ENCODE measurements at places on chromosomes 11 and 22.

- DNase-seq: no peak
These were observed 42.9 kb upstream of the ARHGAP32 start for GRCh38 chr11:129234978-129235377.

DNA sequence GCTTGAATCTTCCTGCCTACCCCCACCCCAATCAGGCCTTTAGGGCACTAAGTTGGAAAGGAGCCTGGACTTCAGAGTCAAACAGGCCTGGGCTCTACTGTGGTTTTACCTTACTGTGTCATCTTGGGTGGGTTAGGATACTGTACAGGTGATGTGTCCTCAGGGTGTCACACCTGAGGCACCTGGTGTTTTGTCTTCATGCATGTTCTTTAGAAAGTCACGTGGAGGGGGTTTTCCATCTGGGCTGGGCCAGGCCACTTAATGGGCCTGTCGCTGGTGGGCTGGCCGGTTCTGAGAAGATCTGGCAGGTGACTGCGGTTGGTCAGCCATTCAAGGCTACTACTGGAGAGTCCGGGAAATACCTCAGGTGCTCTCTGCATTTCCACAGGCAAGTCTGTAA is 92.6 kb downstream of the SWAP70 start:
- DNase-seq: no peak

DNA sequence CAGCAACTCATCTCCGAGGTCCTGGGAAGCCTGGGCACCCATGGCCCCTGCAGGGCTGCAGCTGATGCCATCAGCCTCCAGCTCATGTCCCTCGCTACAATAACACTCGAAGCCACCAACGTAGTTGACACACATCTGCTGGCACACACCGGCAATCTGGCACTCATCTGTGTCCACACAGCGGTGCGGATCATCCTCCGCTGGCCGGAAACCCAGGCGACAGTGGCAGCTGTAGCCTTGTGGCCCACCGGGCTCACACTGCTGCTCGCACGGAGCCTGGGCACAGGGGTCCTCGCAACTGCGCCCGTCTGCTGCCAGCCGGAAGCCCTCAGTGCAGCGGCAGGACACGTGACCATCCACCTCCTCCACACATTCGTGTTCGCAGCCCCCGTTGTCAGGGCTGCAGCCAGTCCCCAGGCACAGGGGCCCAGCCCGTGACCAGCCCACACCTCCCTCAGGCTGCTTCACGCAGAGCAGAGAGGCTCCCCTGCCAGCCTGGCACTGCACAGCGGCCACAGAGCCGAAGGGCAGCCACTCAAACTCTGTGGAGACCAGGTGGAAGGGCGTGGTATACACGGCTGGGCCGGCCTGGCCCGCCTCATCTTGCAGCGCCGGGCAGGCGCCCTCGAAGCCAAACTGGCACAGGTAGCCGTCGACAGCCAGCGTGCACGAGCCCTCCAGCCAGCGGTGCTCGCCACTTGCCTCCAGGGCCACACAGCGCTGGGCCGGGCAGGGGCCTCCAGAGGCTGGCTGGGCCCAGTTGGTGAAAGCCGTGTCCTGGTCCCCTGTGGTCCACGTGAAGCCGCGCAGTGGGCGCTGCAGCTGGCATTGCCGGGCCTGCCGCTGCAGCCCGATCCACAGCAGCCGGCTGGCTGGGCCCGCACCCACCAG is 678 bp downstream of the CD248 start:
- no peak for DNase-seq

DNA sequence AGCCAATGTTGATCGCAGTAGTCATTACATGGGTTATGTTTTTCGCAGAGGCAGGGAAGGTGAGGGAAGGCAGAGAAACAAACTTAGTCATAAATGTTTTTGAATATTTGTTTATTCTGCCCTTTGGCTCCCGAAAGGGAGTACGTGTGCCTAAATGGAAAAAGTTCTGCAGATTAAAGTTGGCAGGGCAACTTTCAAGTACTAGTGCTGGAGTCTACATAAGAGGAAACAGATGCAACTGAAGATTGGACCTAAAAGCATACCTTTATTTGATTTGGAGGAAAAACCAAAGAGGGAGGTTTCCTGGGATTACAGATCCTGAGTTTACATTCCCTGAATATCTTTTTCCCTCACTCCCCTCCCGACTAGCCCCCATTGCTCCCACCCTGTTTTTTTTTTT is 5.7 kb downstream of the HSD17B12 start:
- DNase-seq: no peak

- no peak for DNase-seq
These were observed 15.8 kb downstream of the BLID start for GRCh38 chr11:122100037-122100755.

- no peak for DNase-seq
These were observed 7.9 kb upstream of the SLN start for GRCh38 chr11:107719557-107720302.

DNA sequence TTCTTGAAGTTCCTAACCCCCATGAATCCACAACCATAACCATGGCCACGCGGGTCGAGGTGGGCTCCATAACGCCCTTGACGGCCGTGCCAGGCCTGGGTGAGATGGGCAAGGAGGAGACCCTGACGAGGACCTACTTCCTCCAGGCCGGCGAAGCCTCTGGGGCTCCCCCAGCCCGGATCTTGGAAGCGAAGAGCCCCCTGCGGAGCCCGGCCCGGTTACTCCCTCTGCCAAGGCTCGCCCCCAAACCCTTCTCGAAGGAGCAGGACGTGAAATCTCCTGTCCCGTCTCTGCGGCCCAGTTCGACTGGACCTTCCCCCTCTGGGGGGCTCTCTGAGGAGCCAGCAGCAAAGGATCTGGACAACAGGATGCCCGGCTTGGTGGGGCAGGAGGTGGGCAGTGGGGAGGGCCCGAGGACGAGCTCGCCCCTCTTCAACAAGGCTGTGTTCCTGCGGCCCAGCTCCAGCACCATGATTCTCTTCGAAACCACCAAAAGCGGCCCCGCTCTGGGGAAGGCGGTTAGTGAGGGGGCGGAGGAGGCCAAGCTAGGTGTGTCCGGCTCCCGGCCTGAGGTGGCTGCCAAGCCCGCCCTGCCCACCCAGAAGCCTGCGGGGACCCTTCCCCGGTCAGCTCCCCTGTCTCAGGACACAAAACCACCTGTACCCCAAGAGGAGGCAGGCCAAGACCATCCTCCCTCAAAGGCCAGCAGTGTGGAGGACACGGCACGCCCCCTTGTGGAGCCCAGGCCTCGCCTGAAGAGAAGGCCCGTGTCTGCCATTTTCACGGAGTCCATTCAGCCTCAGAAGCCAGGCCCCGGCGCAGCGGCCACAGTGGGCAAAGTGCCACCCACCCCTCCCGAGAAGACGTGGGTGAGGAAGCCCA is 75.7 kb downstream of the KIAA1671 start:
- DNase-seq: no peak

DNA sequence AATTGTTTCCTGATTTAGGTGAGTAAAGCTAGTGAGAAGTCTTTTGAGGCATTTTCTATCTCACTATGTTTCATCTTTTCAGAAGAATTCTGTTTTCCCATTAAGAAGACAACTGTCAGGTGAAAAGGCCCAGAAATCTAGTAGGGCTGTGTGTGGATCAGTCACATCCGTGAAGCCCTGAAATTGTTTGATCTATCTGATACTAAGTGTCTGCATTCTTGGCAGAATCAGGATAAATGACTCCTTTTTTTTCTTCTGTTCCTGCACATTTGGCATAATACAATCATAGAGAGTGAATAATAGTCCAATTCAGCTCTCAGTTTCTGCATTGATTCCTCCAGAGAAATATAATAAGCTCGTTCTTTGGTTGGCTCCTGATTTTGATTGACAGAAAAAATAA is 208.3 kb downstream of the NAV2 start:
- no peak for DNase-seq

- DNase-seq: no peak
These were observed 31.6 kb downstream of the SIK2 start for GRCh38 chr11:111633756-111634362.
